ENCODE measurements at places on chromosomes 2 and 18.
A peak's percentile ranks its signal among the peaks of the same experiment; 100 is the strongest.

GRCh38 chr2:196535061-196535460, 104.5 kb upstream of the CCDC150 start:
- DNase-seq, result no peak

DNA sequence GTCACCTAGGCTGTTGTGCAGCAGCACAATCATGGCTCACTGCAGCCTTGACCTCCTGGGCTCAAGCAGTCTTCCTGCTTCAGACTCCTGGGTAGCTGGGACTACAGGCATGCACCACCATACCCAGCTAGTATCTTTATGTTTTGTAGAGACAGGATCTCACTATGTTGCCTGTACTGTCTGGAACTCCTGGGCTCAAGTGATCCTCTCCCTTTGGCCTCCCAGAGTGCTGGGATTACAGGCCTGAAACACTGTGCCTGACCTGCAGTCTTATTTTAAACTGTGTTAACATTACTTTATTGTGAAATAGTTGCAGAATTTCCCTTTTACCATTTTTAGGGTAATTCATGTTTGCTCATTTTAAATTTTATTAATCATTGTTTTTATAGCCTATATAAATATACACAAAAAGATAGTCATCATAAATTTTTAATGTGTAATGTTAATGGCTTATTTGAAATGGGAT, 24.6 kb downstream of the EML4 start:
- no peak for DNase-seq

- DNase-seq, result no peak
Measured at GRCh38 chr2:15369129-15369528, 192.0 kb downstream of the NBAS start.

GRCh38 chr2:25323042-25323514, 18.6 kb downstream of the DNMT3A start:
- peak; percentile 62 for DNase-seq

DNA sequence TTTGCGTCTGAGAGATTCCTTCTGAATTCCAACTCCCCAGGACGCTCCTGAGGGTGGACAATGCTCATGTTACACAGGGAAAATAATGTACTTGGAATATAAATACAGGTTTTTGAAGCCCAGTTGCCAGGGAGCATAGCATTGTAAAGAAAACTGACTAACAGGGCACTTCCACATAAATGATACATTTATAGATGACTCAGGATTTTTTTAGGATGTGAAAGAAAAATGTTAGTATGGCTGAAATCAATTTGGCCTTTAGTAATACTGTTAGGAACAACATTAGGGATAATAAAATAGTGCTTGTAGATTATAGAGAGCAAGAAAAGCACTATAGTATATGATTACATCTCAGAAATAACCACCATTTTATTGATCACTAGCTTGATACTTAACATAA, 23.6 kb downstream of the ZNF397 start:
- DNase-seq, result no peak

- no peak for DNase-seq
Measured at GRCh38 chr18:44537526-44537925, 143.2 kb upstream of the SETBP1 start.

DNA sequence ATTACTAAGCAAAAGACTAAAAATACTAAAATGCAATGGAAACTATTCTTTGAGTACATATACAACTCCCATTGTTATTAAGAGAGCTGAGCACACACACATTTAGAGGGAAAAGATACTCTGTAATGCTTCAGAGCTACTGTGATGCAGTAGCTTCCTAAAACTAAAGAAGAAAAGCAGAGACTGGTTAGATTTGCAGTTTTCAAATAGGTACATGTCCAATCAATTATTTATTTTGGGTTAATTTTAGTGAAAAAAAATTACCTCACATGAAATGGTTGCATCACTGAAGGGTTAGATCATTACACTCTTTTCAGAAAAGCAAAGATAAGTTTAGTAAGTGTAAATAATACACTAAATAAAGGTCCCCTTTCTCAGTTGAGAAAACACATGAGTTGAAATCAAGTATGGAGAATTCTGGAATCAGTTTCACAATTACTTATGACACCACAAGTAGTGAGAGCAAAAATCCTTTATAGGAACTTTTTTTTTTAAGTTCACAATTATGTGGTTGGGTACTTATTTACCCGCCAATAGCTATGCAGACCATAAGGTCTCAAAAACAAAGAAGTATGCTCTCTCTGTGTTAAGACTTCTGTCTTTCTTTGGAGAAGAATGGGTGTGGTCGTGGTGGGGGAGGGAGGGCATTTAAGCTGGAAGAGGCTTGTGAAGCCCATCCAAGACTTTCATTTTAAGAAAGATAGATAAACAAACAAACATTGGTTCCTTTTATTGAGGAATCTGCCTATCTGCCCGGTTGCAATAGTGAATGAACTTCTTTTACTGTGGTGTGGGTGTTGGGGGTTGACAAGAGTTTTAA, 25.3 kb upstream of the SERTAD2 start:
- no peak for DNase-seq

DNA sequence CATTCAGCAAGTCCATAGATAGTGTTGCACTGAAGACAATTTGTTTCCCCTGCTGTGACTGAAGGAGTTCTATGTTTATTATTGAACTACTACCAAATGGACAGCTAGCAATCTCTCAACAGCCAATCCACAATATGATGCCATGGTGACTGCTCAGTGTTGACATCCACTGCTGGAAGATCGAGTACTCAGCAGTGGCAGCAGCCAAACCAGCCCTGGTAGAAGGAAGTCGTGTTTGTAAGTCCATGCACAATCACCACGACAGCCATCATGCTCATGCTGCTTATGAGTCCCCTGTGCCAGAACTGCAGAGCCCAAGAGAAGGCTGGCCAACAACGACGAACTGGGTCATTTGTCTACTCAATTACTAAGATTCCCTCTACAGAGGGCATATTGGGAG, 66.4 kb downstream of the OSR1 start:
- no peak for DNase-seq

DNA sequence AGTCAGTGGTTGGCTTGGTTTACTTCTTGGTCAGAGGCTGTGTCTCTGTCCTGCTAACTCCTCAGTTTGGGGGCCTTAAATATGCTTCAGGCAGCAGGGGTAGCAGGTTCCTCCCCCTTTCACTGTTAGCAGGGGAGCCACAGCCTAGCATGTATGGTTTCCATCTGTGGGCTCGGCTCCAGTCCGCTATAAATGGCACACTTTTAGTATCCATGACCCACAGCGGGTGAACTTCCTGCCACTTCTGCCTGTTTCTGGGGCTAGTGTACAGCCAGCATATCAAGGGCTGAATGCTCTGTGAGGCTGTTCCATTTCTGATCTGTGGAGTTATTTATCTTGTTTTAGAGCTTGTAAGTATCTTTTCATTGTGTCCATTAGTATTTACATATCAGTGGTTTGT, 58.3 kb downstream of the MRPL33 start:
- DNase-seq, result no peak

DNA sequence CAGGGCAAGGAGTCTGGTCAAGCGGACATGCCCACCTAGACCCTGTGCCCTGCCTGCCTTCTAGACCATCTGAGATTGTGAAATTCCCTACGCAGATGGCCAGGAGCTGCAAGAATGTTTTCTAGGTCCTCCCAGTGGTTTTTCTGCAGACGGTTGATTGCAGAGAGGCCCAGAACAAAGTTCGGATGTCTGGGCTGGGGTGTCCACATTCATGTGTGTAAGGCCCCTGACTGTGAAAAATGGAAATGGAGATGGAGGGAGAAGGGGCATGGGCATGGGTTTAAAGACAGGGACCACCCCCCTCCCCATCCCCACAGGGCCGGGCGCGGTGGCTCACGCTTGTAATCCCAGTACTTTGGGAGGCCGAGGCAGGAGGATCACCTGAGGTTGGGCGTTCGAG, 11.8 kb downstream of the ARHGAP25 start:
- DNase-seq, result no peak

DNA sequence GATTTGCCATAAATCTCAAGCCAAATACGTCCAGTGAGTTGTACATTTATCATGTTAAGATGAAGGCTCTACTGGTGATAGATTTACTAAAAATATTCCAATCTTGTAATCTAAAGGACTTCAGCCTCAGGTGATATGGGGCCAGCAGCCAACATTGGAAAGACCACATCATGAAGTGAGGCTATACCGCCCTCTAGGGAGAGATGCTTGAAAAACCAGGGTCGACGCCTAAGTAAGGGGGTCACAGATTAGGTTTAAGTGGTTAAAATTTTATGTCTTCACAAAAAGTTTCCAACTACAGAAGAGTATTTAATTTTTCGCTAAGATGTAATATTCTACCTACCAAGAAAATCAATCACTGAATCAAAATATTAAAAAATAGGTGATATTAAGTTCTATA, 33.3 kb downstream of the DOCK10 start:
- no peak for DNase-seq

DNA sequence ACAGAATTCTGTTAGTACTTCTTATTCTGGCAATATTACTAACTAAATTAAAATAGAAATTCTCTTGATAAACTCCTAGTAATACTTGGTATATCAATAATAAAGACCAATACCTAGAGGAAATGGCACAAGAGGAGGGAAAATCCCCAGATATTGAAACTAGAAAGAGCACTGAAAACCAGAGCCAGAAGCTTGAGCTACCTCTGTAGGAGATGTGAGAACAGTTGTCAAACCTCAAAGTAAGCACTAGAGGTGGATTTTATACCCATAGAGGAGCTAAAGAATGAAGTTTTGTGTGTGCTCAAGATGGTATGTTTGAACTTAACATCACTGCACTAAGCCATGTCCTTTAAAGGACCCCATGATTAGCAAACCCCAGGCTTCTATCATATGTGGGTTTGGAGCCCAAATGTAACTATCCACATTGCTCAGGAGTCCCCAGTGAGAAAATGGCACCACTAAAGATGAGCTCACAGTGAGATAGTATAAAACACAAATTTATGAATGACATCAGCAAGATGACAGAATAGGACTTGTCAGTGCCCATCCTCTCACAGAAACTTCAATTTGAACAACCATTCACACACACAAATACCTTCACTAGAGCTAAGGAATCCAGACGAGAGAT, 122.1 kb downstream of the PKP4 start:
- no peak for DNase-seq

DNA sequence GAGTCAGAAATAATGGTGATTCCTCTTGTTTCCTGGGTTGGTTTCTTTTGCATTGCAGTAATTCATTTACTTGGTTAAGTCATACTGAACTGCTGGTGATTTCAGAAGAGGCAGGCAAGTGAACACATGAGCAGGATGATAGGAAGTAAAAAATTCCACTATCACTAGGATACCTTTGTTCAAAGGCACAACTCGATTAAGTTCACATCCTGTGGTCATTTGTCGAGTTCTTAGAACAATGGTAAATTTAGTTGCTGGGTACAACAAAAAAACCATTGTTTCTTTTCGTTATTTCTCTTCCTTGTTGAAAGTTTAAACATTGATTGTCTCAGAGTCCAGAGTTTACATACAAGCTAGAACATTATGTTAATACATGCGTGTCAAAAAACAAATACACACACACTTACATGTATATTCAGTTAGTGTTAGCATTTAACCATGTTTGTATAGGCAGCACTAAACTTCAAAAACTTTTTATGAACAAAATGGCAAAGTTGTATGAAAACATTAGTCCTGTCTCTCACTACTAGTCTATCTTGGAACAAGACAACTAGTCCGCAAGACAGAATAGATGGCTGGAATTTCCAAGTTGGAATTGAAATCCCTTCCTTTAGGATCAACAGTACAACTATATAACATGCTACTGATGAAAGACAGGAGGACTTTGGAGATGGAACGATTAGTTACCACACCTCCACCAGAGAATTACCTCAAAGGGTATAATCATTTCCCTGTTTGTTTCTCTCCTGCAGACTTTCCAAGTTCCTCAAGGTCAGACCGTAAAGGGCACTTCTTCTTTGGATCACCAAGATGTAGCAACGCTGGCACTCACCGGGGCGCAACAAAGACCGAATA, 26.2 kb downstream of the STK39 start:
- DNase-seq, result no peak

DNA sequence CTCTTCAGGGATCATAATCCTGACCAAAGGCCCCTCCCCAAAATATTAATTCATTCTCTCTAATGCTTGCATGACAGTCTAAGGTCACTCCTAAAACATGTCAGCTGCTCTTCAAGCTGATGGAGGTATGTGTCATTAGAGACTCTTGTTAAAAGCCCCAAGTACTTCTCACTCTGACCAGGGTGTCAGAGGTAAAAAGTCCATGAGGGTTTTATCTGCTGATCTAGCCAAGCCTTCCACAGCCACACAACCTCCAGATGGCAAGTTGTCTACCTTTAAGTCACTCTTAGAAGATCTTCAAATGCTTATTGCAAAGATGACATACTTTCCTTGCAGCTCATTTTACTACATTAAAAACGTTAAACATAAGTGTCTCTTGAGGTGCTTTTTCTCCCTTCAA, 83.6 kb upstream of the ETAA1 start:
- no peak for DNase-seq

DNA sequence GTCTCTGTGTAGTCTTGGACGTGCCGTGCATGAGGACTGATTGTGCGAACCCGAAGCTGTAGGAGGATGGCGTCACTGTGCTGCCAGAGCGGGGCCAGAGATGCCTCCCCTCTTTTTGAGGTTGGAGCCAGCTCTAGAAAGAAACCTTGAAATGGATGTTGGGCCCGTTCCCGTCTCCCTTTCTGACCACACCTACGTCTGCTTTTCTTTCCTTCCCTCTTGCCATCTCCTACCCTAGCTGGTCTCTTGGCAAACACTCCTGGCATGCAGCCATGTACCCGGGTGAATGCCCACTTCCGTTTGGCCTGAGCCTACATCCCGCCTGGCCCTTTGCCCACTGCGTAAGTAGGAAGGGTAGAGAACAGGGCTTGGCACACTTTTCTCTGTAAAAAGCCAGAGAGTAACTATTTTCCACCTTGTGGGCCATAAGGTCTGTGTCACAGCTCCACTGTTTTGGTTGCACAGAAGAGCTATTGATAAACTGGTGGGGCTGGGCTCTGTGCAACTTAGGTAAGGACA, 37.4 kb downstream of the SH3BP4 start:
- DNase-seq, result no peak

DNA sequence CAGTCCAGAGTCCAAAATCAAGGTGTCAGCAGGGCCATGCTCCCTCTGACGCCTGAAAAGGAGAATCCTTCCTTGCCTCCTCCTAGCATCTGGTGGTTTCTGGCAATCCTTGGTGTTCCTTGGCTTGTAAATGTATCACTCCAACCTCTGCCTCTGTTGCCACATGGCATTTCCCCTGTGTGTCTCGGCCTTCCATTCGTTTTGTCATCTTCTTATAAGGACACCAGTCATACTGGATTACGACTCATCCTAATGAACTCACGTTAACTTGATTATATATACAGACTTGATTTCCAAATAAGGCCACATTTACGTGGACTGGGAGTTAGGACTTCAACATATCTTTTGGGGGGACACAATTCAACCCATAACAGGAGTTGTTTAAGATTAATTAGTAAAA, 15.8 kb downstream of the PMAIP1 start:
- DNase-seq, result no peak

DNA sequence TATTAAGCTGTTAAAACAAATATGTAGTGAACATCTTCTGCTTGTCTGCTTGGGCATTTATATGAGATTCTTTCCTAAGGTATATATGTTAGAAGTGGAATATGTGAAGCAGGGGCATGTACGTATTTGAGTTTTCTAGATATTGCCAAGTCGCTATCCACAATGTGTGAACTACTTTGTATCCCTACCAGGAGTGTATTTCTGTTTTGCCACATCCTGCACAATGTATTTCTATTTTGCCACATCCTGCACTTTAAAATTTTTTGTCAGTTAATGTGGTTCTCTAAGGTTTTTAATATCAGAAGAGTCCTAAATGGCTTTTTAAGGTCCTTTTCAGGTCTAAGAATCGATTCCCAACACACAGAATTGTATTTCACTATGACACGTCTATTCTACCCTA, 141.7 kb upstream of the ATP5MC3 start:
- DNase-seq, result no peak
